Sigmoid colon (tissue), 7 donors: ENCODE measurements at places on chromosomes 3 and 15.

GRCh38 chr3:42032693-42033349, 58.3 kb upstream of the TRAK1 start:
- H3K36me3 ChIP-seq: no peaks in the 10 kb centered on the region
- H3K4me1 ChIP-seq: peaks cover 83% of the 10 kb centered on the region
- DNase-seq: peak; percentile 93
- H3K4me3 ChIP-seq: no peak overlapping the region
- H3K27ac ChIP-seq: peak overlapping the region; percentile 84

GRCh38 chr3:36868614-36869436, 76.0 kb downstream of the TRANK1 start:
- H3K4me1 ChIP-seq: no peaks in the 10 kb centered on the region
- H3K27ac ChIP-seq: no peak overlapping the region
- no peaks in the 10 kb centered on the region for H3K36me3 ChIP-seq

DNA sequence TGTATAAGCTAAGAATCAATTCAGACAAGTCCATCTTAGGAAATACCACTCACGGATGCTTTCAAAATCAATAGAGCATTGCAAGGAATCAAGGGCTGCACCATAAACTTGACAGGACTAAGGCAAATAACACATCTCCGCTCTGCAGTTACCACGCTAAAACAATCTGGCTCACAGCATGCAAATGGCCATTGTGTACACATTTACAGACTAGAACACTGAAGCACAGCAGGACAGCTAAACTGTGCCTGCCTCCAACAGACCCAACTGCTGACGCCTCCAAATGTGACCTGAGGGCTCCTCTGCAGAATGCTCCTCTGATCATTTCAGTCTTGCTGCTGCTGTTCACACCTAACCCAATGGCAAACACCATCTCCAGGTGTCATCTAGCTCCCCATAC, 104.3 kb downstream of the MEX3B start:
- no peaks in the 10 kb centered on the region for H3K27me3 ChIP-seq
- H3K36me3 ChIP-seq: no peaks in the 10 kb centered on the region
- DNase-seq: no peak
- H3K27ac ChIP-seq: no peak overlapping the region
- no peaks in the 10 kb centered on the region for H3K4me1 ChIP-seq

DNA sequence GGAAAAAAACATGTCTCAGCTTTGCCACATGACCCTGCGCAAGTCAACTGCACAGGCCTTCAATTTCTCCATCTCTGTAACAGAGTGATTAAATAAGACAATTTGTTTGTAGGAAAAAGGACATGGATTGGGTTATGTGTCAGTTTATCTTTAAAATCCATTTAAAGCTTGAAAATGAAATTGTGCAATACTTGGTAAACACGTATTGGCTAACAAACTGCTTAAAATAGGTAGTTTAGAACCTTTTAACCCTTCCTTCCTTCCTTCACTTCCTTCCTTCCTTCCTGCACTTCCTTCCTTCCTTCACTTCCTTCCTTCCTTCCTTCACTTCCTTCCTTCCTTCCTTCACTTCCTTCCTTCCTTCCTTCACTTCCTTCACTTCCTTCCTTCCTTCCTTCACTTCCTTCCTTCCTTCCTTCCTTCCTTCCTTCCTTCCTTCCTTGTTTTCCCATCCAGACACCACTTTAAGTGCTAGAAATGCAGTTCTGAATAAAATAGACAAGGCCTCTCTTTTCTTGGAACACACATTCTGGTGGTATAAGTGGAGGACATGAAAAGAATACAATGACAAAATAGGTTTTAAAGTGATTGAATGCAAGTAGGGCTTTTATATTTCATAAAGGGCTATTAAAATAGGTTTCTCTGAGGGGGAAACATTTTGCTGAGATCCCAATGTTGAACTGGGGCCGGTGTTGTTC, 130.2 kb upstream of the TP63 start:
- no peaks in the 10 kb centered on the region for H3K27me3 ChIP-seq
- no peak overlapping the region for H3K27ac ChIP-seq
- no peaks in the 10 kb centered on the region for H3K4me1 ChIP-seq
- H3K36me3 ChIP-seq: no peaks in the 10 kb centered on the region

- H3K36me3 ChIP-seq: no peaks in the 10 kb centered on the region
- no peaks in the 10 kb centered on the region for H3K4me1 ChIP-seq
- DNase-seq: no peak
- no peak overlapping the region for H3K27ac ChIP-seq
- H3K4me3 ChIP-seq: no peak overlapping the region
- no peaks in the 10 kb centered on the region for H3K27me3 ChIP-seq
Measured at GRCh38 chr3:44329946-44330345, 8.6 kb upstream of the TCAIM start.

DNA sequence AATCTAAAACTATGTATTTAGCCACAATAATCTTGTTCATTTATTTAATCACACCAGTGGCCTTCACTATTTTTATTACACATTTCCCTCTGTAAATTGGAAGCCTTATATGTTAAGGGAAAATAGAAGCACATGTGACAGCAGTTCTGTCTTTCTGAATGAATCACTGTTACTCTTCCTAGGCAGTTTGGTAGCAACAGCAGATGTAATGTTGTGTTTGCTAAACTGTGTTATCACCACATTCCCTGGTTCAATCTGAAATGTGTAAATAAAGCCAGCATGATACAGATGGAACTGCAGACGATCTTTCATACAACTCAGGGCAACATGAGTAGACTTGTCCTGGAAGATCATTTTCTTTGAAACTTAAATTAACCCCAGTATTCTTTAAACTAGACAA, 220.1 kb downstream of the MCTP2 start:
- no peaks in the 10 kb centered on the region for H3K27me3 ChIP-seq
- DNase-seq: no peak
- no peak overlapping the region for H3K4me3 ChIP-seq
- H3K36me3 ChIP-seq: no peaks in the 10 kb centered on the region

- H3K27ac ChIP-seq: peak overlapping the region; percentile 89
- H3K4me3 ChIP-seq: no peak overlapping the region
- no peak for DNase-seq
Measured at GRCh38 chr3:123694366-123695087, 109.7 kb upstream of the HACD2 start.

- no peak for DNase-seq
- H3K27me3 ChIP-seq: no peaks in the 10 kb centered on the region
- H3K4me3 ChIP-seq: no peak overlapping the region
- peaks cover 56% of the 10 kb centered on the region for H3K4me1 ChIP-seq
- no peaks in the 10 kb centered on the region for H3K36me3 ChIP-seq
- H3K27ac ChIP-seq: peak overlapping the region; percentile 12
Measured at GRCh38 chr15:84985158-84985557, 3.5 kb downstream of the PDE8A start.

DNA sequence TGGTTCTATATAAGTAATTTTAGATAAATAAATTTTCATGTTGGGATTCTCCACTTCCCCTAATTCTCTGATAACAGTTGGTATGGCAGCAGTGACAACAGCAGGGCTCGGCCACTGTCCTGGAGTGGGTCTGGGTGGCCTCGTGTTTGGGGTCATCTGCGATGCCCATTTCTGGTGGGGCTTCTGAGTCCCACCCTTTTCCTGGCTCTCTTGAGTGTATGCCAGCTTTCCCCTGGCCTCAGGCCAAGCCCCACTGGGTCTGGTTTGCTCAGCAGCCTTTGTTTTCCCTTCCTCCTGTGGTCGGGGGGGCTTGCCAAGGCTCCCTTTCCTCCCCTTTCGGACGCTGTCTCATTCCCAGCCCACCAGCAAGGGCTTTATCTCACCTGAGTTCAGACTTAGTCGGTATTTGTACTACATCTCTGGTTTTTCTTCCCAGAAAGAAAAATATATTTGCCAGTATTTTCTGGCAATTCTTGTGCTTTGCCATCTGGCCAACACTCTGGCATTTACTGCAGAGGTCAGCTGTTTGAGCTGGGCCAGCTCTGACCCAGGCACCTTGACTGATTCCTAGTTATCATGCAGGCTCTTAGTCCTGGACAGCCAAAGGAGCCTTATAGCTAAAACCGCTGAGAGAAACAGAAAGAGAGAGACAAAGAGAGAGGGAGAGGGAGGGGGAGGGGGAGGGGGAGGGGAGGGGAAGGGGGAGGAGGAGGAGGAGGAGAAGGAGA, 35.2 kb downstream of the MYZAP start:
- DNase-seq: no peak
- H3K4me1 ChIP-seq: peaks cover 17% of the 10 kb centered on the region
- H3K4me3 ChIP-seq: no peak overlapping the region
